ENCODE measurements at places on chromosomes 6 and 20.

DNA sequence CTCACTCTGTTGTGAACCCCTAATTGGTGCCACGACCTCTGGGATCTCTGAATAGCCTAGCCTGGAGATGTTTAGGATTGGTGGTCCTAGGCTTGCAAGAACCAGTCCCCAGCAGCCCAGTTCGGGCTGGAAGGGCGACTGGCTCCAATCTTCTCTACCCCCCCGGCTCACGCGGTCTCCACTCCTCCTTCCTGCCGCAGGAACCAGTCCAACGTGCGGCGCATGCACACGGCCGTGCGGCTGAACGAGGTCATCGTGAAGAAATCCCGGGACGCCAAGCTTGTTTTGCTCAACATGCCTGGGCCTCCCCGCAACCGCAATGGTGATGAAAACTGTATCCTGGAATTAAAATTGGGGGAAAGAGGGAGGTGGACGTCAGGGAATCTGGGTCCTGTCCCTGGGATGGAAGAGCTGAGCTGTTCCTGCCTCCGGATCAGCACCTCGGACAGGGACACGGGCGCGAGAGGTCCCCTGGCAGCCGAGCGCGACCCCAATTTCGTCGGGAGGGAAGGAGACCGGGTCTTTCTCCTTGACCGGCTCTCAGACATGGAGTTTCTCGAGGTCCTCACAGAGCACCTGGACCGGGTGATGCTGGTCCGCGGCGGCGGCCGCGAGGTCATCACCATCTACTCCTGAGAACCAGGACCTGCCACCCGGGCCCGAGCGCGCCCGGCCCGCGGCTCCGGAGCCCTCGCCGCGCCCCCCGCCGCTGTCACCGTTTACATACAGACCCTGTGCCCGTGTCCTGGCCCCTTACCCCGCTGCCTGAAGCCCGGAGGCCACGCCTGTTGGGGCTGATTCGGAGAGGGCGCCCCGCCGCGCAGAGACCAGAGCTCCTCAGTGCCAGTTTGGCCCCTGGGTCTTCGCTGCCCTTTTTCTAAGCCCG lies 28.2 kb downstream of the SLC12A5 start:
- peak; percentile 88 for DNase-seq

GRCh38 chr6:163634211-163635171 lies 220.0 kb downstream of the QKI start:
- no peak for DNase-seq

DNA sequence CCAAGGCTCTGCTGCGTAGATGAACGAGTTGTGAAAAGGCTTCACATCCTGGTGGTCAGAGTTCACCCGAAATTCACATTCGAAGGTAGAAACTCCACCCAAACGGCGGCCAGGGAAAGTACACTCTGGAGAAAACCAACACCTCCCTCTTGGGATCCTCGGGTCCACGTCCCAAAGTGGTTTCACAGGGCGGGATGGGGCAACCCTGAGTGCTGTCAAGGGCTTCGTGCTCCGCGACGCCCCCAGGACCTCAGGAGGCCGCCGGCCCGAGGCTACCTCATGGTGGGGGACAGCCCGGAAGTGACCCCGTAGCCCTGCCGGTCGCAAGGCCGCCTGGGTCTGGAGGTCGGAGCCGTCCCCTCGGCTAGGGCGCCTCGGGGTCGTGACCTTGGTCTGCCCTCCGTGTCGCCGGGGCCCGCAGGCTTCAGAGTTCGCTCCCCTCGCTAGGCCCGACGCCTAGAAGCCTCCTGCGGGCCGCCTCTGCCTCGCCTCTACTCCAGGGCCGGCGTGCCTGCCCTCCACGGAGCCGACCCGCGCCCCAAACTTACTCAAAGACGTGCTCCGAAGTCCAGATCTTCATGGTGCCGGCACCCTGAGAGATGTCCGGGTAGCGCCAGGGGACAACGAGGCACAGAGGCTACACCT lies at the start of gene PRELID3B:
PRELID3B (minus strand) TSS at position 636 of the 645 bp plus-strand sequence; CDS start at position 580, 56 bp downstream.
- no peak for DNase-seq

GRCh38 chr6:168035661-168036545 lies 38.4 kb downstream of the KIF25 start:
- no peak for DNase-seq

DNA sequence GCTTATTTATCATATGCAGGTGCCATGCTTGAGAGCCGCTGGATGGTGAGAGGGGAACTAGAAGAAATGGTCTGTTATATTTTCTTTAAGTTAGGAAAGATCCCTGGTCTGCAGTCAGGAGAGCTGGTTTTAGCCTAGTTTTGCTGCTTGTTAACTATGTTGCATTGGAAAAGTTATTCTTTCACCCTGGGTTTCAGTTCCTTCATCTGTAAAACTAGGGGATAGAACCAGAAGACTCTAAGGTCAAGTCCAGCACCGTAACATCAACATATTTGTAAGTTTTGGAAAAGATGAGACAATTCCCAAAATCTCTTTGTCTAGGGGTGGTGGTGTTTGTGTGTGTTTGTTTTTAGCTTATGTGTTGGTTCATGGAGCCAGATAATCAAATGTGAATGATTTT lies 304.0 kb downstream of the QKI start:
- no peak for DNase-seq

DNA sequence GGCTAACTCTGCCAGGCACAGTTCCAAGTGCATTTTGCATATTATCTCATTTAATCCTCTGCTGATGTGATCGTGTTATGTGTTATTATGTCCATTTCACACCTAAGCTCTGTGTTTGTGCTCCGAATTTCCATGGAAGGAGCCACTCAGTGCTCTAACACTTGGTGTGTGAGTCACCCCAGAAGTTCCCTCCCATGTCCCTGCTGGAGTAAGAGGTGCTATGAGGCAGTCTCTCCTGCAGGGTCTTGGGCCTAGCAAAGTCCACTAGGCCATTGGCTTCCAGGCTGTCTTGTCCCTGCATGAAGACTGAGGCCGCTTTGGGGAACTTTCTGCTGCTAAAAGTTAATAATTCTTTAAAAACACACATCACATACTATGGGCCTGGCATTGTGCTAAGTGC lies 405.9 kb upstream of the SULF2 start:
- DNase-seq: no peak

- DNase-seq: no peak
Observed at GRCh38 chr6:139917951-139918630, 543.6 kb upstream of the CITED2 start.

DNA sequence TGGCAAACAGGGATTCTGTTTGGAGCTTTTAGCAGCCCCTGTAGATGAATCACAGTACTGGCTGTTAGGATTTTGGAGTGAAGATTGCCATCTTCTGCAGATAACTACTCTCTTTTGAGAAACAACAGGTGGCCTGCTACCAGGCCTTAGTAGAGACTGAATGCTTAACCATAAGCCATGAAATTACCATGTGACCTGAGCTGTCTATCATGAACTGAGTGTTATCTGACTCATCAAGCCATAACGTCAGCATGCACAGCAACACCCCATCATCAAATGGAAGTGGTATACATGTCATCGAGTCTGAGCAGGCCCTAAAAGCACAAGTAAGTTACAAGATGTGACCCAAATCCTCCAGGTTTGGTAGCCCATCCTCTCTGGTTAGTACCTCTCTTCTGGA lies 132.6 kb downstream of the GPR63 start:
- no peak for DNase-seq

DNA sequence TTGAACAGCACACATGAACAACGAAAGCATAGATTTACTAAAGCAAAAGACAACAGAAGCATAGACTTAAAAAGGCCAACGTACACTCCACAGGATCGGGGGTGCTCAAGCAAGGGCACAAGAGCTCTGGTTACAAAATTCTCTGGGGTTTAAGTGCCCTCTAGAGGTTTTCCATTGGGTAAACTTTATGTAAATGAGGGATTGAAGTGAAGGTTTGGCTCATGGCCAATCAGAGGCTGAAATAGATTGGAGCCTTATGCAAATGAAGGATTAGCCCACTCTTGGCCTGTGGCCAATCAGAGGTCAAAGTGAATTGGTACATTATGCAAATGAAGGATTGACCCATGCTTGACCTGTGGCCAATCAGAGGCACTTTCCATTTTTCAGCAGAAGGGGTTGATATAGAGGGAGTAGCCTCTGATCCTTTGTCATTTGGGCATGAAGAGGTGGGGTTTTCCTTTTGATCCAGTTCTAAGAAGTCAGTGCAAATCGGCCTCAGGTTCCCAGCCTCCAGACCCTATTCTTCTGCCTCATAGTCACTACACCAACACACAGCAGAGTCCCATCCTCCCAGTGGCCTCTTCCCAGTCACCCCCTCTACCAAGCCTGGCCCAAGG lies 244.9 kb downstream of the THBS2 start:
- DNase-seq: no peak
